Stimulated activated CD4-positive, alpha-beta T cell treated with anti-CD3 and anti-CD28 coated beads, Interleukin-12 subunit alpha, Interleukin-12 subunit beta, amount 100 ng/mL, for 4 hours (primary cell): ENCODE measurements at places on chromosomes 16 and 17.
A peak's percentile ranks its signal among the peaks of the same experiment; 100 is the strongest.

- no peak for DNase-seq
Observed at GRCh38 chr17:36778448-36778847, 158.8 kb upstream of the LHX1 start.

DNA sequence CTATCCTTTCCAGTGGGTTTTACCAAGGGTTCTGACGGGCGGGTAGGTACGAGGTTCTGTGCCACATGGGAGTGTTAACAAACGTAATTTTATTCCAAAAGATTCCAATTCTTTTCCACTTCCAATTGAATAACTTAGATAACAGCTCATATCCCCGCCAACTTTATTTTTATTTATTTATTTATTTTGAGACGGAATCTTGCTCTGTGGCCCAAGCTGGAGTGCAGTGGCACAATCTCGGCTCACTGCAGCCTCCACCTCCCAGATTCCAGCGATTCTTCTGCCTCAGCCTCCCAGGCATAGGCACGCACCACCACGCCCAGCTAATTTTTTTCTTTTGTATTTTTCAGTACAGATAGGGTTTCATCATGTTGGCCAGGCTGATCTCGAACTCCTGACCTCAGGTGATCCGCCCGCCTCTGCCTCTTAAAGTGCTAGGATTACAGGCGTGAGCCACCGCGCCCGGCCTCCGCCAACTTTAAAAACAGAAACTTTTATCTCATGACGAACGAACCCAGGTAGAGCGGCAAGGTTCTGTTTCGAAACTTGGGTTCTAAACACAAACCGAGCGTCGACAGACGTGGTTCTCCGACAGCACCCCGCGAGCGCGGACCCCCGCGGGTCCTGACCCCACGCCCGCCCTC lies 613 bp downstream of the ECI1 start:
- DNase-seq = peak; percentile 36

- DNase-seq = peak; percentile 19
Observed at GRCh38 chr16:79601092-79601930, 774 bp upstream of the MAF start.

- DNase-seq = peak; percentile 50
Observed at GRCh38 chr16:28873543-28874201, 4.6 kb upstream of the ATP2A1 start.

- no peak for DNase-seq
Observed at GRCh38 chr17:47806026-47806912, 15.3 kb downstream of the OSBPL7 start.

GRCh38 chr16:68155425-68155824 lies 70.3 kb downstream of the NFATC3 start:
- no peak for DNase-seq

DNA sequence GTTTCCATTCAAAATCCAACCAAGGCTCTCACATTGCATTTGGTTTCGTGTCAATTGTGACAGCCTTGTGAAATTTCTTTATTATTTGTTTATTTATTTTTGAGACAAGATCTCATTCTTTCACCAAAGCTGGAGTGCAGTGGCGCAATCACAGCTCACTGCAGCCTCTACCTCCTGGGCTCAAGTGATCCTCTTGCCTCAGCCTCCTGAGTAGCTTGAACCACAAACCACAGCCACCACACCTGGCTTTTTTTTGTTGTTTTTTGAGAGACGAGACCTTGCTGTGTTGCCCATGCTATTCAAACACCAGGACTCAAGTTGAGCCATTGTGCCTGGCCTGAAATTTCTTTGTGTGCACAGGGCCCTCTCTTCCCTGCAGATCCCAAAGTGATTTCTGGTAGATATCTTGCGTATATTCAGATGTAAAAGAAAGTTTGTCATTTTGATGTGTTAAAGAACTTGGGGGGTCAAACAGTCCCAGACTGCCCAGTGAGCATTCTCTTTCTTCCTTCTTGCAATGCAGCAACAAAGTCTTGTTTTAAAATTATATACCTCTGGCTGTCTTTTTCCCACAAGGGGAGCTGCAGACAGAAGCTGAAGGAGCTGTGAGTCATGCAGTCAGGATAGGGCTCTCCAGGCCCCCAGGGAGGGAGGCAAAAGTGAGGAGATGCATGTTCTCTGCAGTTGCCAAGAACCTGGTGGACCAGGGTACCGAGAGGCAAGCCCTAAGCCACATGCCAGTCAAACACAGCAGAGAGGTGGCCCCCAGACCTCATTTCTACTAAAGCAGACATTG lies 15.5 kb upstream of the USP22 start:
- no peak for DNase-seq

- DNase-seq = no peak
Observed at GRCh38 chr16:31355431-31356100, 590 bp downstream of the ITGAX start.

DNA sequence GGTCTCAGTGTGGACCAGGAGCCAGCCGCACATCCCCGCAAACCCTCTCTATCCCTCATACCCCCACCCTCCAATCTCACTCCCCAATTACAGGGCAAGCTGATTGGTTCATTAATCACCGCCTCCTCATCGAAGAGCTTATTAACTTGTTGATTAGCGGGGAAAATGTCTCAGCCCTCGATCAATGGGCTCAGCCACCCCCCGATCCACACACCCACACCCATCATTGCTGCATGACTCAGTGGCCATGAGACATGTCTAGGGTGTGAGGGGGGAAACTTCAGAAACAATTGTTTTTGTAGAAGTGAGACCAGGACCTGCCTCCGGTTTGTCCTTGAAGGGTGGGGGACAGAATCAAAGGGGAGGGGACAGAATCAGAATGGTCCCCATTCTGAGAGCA lies 2.5 kb upstream of the PYY start:
- no peak for DNase-seq

DNA sequence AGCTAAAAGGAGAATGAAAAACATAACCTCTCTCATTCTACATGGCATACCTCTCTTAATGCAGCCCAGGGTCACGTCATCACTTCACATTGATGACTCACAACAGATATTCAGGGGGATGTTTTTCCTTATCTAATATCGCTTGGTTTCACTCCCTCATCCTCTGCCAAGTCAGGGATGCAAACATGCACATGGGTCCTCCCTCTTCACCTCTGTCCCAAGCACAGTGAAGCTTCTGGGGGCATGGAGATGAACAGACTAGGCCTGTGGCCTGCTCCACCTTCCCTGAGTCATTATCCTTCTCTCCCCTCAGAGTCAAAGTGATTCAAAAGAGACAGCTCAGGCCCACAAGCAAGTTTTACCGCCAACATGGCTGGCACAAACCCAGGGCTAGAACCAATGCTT lies 2.3 kb upstream of the MT2A start:
- no peak for DNase-seq

GRCh38 chr16:78584991-78585390 lies 485.5 kb downstream of the WWOX start:
- DNase-seq = no peak

DNA sequence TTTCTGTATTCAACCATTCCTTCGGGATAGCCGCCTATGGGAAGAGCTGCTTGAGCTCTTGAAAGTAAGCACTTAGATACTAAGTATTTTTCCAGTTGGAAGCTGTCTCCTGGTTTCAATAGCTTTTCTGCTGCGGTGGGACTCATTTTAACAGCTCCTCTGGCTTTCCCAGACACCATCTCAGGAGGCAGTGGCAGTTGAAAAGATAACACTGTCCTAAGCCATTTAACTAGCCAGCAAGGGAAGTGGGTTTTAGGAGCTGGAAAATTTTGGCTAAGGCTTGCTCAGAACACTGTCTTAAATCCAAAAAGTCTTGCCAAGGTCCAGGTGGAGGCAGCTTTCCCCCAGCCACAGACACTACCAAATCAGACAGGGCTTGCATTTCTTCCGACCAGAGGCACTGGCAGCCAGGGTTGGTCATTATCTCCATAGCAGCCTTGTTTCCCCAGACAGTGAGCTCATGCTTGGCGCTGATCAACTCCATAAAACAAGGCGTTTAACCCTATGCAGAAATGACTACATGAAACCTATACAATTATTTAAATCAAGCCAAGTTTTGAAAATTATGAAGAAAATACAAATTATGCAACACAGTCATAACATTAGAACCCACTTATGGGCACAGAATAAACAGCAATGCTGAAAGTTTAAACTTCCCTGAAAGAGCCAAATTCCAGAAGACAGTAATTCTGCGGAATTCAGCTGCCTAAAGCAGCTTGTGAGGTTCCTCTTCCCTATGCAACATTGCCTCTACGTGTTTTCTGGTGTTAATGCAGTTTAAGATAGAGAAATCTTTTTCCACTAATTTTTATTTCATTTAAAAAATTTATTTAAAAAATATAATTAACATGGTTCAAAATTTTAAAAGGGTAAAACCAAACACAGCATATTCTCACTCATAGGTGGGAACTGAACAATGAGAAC lies 25.0 kb downstream of the GABARAPL2 start:
- no peak for DNase-seq

- DNase-seq = no peak
Observed at GRCh38 chr17:2880050-2880449, 83.8 kb downstream of the RAP1GAP2 start.

- no peak for DNase-seq
Observed at GRCh38 chr17:35705230-35705629, 26.2 kb upstream of the RASL10B start.
